ENCODE measurements at places on chromosomes 1 and 21. TPM values are rescaled to one million over a fixed set of nuclear protein-coding genes. Genes with fewer than 3 reads are reported as not detected.

GRCh38 chr21:40049031-40049930 is 182.0 kb downstream of the PCP4 start:
- no peak for DNase-seq

- no peak for DNase-seq
Measured at GRCh38 chr1:11443961-11444658, 34.8 kb upstream of the DISP3 start.

- peak; percentile 42 for DNase-seq
Measured at GRCh38 chr1:75855010-75855409, 58.3 kb downstream of the MSH4 start.

DNA sequence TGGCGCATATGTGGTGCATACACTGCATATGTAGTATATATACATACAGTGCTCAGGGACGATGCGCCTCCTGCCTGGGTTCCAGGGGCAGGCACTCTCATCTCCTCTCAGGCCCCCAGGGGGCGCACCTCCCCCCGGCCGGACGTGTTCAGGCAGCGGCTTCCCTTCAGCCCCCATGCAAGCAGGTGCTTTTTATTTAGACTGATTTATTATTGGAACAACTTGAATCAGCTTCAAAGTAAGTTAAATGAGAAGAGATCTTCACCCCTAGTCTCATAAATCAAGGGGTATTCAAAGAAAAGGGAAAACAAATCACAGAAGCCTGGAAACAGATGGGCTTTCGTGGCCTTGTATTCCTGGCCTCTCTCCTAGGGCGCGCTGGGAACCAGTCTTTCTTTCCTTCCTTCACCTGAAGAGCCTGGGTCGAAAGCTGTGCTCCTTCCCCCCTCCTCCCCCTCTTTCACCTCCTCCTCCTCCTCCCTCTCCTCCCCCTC is 64.6 kb downstream of the UBIAD1 start:
- DNase-seq = peak; percentile 18

DNA sequence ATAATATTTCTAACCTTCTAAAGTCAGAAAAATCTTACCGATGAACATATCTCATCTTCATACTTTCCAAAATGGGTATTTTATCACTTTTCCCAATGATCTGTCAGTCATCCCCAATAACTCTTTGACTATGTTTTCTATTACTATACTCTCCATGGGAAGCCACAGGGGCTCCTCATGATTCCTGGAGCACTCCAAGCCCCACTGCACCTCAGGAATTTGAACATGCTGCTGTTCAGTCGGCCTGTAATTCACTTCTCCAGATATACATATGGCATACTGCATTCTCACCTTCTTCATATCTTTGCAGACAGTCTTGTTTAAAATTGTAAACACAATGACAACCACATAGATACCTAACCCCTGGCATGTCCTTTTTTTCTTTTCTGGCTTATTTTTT is 333.0 kb downstream of the BRINP3 start:
- no peak for DNase-seq

GRCh38 chr1:156860113-156860627 is 495 bp upstream of the NTRK1 start:
- peak; percentile 33 for DNase-seq

DNA sequence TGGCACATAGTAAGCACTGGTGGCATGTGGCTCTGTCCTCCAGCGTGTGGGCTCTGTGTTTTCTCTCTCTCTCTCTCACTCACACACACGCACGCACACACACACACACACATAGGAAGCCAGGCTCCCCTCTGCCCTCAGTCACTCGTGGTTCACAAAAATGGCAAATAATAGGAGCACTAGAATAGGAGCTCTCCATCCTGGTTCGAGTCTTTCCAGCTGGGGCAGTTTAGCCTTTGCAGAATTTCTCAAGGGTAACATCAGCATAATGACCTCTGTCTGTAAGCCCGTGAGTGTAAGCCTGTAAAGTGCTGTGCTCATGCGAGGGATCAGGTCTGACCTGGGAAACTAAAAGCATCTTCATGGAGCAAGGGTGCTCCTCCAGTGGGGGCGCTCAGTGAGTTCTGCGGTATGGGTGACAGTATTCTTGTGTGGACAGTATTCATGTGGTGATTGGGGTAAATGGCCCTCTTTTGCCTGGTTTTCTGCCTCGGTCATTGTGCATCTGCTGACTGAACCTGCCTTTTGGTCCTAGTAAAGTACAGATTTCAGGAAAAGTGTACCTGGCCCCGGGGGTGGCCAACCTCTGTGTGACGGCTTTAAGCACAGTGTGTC is 842 bp upstream of the ZC3H12A start:
- peak; percentile 43 for DNase-seq

DNA sequence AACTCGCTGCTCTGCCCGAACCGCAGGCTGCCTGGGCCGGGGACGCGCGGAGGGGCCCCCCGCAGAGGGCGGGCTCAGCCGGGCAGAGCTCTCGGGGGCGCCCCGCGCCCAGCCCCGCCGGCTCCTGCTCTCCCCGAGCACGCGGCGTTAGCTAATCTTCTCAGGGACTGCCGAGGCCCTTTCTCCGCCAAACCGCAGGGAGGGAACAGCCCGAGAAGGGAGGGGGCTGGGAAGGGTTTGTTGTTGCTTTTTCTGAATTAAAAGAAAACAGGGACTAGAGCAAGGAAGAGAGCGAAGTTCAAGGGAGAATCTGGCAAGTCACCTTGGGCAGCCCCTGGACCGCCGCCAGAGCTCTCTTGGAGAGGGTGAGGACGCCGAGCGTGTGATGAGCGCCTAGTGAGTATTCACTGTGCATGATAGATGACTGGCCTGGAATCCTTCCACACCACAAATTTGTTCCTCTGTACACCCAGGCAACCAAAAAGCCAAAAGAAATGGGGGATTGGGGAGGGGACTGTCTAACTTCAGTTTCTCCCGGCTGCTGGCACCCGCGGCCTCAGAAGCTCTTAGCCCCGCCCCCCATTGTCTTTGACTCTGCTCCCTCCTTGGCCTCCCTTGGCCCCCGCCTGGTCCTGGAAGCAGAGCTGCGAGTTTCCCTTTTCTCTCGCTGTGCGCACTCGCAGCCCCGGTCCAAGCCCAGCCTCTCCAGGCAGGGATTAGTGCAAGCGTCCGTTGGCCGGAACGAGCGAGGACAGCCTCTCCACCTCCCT is 19.7 kb upstream of the LMX1A start:
- peak; percentile 93 for DNase-seq

GRCh38 chr1:155181371-155182051 is 7.9 kb downstream of the TRIM46 start:
- no peak for DNase-seq

DNA sequence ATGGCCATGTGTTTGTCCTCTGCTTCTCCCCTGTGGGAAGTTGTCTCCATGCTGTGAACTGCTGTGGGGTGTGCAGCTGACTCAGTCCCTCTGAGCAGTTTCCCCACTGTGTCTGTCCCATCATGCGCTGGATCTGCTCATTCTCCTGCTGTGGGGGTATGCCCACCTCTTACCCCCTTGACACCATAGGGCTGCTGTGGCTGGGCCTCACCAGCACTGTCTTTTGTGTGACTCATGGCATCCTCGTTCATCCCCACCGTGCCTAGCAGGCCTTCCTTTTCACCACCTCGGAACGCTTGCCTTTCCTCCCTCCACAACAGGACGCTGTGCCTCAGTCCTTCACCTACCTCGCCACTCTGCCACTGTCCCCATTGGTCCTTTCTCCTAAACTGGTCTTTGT is 27.3 kb downstream of the VANGL2 start:
- DNase-seq = no peak

- no peak for DNase-seq
Measured at GRCh38 chr1:57590978-57591377, 167.1 kb upstream of the DAB1 start.

GRCh38 chr1:171841050-171841910 is at the start of gene DNM3:
Gene DNM3 (plus strand): TSS chr1:171841498. CDS start chr1:171841657, 159 bp downstream.
- peak; percentile 75 for DNase-seq

DNA sequence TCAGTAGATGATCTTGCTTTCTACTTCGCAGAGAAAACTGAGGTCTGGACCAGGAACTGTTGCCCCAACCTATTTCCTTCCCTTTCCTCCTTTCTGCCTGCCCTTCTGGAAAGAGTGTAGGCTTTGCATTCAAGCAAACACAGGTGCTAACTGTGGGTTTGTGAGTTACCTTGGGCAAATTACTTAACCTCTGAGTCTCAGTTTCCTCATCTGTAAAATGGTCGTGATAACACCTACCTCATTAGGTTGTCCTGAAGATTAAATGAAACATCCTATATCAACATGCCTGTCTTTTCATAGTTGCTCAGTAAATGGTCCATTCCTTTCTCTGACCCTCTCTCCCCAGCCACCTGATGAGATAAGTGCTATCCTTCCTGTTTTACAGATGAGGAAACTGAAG is 9.5 kb upstream of the BLACAT1 start:
- no peak for DNase-seq

GRCh38 chr1:245105815-245106410 is 48.9 kb upstream of the KIF26B start:
- DNase-seq = no peak

DNA sequence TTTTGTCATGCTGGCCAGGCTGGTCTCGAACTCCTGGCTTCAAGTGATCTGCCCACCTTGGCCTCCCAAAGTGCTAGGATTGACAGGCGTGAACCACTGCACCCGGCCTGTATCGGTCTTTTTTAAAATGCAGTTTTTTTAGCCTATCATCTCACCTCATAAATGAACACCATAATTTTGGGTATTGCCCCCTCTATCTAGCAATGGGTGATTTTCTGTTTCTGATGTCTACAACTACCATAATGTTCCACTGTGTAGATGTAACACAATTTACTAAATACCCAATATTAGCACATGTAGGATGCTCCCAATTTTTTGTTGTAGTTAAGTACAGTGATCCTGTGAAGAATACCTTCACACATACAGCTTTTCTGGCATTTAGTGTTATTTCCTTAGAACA is 2.0 kb upstream of the CAMTA1 start:
- no peak for DNase-seq

- no peak for DNase-seq
Measured at GRCh38 chr1:60922304-60922703, 160.1 kb upstream of the NFIA start.

FALEC gene
- total RNA-seq = not detected

CDC73 gene
- 15.0 TPM for total RNA-seq

PTPN22 gene
- 0.59 TPM for total RNA-seq

C1orf74 gene
- total RNA-seq = 4.0 TPM

B3GALT6 gene
- total RNA-seq = 13.9 TPM

SPATA21 gene
- total RNA-seq = not detected

RGS8 gene
- under 0.01 TPM for total RNA-seq

S100A2 gene
- total RNA-seq = 11.2 TPM

KRTAP13-2 gene
- total RNA-seq = not detected

All from RPMI7951 (cell line).